ENCODE measurements at places on chromosomes 13 and 19.

GRCh38 chr13:21759911-21760310 lies 89.0 kb downstream of the FGF9 start:
- DNase-seq: no peak

DNA sequence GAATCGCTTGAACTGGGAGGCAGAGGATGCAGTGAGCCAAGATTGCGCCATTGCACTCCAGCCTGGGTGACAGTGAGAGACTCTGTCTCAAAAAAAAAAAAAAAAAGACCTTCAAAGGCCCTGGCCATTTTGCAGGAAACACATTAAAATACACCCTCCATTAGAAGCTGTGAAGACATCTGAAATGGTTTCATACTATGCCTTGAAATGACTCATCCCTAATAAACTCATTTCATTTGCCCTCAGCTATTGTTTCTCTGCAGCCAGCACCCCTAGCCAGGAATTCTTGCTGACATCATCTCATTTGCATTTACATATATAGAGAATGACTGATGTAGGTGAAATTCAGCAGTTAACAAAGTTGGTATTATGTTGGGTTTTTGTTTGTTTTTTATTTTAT lies 8.7 kb downstream of the EML2 start:
- no peak for DNase-seq

DNA sequence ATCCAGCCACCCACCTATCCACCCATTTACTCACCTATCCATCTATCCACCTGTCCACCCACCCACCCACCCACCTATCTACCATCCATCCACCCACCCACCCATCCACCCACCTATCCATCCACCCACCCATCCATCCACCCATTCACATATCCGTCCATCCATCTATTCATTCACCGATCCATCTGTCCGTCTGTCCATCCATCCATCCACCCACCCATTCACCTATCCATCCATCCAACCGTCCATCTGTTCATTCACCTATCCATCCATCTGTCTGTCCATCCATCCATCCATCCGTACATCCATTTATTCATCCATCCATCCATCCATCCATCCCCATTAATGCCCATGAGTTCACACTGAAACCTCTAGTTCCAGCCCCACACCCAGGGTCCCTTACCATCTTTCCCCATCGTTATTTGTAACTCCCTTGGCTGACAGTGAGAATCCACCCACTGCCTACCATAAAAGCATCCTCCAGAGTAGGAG lies 31.3 kb downstream of the KDM4B start:
- DNase-seq: no peak

- no peak for DNase-seq
Measured at GRCh38 chr19:18562086-18562485, 4.4 kb downstream of the KXD1 start.

GRCh38 chr13:58573743-58574142 lies 942.2 kb downstream of the PCDH17 start:
- no peak for DNase-seq

DNA sequence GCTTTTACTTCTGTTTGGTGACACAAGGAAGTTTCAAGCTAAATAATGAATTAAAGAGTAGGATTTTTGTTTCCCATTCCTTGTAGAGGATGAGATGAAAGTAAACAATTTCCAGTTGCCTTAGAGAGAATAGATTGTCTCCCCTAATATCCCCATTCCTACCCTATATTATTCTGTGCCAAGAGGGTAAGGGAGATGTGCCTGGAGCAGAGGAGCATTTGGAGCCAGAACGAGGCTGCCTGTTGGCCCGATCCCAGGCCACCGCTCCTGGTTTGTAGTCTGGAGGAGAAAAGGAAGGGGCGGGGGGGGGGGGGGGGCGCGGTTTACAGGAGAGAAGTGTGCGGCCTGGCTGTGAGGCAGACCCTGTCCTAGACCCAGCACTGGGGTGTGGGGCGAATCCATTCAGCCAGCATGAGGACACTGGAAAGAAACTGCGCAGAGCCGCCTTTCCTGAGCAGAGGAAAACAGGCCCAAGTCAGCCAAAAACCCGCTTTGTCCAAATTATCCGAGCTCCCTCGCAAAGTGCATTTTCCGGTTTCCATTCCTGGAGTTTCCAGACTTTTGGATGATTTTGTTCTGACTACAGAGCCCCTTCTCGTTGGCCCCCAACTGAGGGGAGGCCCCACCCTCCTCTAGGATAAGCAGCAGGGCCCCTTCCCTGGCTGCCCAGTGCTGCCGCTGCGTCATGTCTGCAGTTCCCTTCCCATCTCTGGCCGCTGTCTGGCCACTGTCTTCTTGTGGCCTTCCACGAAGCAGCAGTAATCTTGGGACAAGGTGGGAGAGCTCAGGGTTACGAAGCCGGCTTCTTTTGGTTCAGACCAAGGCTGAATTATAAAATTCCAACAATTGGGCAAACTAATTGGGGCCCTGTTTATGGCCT lies 23.0 kb downstream of the NFIX start:
- peak; percentile 55 for DNase-seq

DNA sequence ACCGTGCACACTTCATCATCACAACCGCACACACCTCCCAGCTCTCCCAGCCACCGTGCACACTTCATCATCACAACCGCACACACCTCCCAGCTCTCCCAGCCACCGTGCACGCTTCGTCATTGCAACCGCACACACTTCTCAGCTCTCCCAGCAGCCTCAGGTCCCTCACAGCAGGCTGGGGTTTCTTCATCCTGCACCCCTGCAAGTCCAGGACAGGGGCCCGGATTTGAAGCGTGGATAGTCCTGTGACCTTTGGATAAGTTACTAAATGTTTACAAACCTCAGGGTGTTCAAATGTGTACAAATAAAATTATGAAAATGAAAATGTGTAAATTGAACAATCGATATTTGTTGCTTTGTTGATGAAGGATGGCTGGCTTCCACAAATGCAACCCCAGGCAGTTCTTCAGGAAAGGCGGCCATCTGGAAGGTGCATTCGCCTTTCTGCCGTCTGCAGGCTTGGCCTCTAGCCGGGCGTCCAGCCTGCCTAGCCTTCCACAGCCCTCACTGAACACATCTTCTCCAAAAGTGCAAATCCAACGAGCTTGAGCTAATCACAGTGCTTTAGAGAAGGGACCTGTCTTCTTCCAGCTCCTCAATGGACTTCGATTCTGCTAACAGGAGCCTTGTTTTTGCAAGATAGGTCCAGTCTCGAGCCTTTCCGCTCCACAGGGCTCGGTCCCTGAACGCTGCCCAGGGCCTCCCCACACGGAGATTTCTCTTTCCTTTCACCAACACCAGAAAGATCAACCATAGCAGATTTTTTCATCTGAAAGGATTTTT lies 74.2 kb downstream of the SPACA7 start:
- no peak for DNase-seq

DNA sequence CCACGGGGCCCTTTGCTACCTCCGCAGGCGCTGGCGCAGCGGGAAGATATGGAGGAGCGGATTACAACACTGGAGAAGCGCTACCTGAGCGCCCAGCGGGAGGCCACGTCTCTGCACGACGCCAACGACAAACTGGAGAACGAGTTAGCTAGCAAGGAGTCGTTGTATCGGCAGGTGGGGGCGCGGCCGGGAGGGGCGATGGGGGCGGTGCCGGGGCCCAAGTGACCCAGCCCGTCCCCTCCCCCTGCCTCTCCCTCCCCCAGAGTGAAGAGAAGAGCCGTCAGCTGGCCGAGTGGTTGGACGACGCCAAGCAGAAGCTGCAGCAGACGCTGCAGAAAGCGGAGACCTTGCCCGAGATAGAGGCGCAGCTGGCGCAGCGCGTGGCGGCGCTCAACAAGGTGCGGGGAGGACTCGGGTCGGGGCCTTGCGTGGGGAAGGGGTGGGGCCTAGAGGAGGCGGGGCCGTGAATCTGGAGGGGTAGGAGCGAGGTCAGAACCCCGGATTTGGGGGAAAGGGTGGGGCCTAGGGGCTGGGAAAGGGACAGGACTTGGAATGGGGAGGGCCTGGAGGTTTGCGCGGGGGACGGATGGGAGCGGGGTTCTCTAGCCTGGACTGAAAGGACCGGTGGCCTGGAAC lies 13.7 kb downstream of the PPFIA3 start:
- DNase-seq: peak; percentile 87

DNA sequence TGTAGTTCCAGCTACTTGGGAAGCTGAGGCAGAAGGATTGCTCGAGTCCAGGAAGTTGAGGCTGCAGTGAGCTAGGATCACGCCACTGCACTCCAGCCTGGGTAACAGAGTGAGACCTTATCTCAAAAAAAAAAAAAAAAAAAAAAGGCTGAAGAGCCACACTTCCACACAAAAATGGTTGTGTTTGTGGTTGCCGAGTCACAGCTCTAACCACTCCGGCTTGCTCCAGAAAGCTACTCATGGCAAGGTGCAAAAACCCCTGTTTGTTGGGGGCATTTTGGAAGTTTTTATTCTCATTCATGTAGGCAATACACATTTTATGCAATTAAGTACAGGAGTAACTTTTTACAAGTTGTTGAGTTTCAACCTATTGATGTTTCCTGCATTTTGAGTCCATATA lies 93.5 kb downstream of the INSR start:
- no peak for DNase-seq
